ENCODE measurements at places on chromosomes 16 and 17.

DNA sequence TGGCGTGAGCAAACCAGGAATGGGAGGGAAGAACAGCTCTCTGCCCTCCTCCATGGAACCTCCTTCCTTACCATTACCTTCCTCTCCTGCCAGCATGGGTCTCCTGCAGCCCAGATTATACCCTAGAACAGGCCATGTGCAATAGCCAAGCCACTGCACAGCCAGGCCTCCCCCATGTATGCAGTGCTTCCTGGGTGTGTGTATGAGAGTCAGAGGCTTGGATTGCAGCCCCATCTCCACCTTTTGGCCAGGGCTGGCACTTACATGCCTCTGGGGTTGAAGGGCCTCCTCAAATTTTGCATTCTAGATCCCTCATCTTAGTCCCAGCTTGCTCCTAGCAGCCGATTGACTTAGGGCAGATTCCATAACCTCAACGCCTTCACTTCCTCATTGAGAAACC lies 133.7 kb downstream of the GSG1L start:
- no peak for DNase-seq

DNA sequence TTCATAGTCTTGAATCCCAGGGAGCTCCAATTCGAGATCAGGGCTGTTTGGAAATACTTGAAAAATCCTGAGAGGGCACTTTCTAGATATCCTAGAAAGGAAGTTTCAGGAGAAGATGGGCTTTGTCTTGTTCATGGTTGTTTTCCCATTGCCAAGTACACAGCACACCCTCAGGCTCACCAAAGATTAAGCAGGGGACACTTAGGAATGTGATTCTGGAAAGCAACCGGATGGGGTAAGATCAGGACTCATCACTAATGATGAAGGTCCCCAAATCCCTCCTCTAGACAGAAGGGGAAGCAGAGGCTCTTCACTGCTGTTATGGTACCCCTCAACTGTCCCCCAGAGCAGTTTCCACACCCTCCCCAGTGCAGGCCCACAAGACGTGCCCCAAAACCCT lies 40.7 kb downstream of the VAC14 start:
- DNase-seq = no peak

- no peak for DNase-seq
These were observed 51.2 kb upstream of the NKD1 start for GRCh38 chr16:50496990-50497389.

- no peak for DNase-seq
These were observed 5.9 kb downstream of the CCL7 start for GRCh38 chr17:34275881-34276280.

DNA sequence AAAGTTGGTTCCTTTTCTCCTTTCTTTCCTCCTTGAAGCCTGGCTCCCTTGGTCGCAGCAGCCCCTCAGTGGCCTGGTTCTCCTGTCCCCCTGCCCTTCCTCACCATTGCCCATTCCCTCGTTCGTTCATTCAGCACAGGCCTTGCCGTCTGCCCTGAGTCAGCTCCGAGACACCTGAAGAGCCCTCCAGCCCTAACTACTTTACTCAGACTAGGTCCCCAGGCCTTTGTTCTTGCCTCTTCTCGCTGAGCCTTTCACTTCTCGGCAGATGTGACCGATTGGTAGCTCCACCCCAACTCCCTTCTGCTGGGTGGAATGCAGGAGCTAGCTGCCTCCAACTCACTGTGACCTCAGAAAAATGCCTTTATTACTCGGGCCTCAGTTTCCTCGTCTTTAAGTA lies 7.0 kb upstream of the ADAM11 start:
- DNase-seq = no peak

- no peak for DNase-seq
These were observed 21.2 kb upstream of the BCAS3 start for GRCh38 chr17:60656499-60656898.

DNA sequence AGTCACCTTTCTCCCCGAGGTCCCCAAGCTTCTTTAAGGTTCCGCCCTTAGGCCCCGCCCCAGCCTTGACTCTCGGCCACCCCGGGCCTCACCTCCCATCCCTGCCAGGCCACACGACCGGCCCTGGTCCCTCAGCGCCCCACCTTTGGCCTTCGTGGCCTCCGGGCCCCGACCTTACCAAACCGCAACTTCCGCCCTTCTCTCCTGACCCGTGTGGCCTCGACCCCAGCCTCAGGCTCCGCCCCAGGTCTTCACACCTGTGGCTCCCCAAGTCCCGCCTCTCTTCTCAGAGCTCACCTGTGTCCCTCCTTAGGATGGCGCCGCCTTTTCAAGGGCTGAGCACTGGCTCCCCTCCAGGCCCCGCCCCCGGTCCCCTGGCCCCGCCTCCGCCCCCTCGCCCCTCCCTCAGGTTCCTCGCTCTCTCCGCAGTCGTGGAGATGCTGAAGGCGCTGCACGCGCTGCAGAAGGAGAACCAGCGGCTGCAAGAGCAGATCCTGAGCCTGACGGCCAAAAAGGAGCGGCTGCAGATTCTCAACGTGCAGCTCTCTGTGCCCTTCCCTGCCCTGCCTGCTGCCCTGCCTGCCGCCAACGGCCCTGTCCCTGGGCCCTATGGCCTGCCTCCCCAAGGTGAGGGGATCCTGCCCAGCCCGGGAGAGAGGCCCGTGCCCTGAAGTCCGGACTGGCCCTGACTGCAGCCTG lies 10.0 kb upstream of the CISD3 start:
- no peak for DNase-seq

DNA sequence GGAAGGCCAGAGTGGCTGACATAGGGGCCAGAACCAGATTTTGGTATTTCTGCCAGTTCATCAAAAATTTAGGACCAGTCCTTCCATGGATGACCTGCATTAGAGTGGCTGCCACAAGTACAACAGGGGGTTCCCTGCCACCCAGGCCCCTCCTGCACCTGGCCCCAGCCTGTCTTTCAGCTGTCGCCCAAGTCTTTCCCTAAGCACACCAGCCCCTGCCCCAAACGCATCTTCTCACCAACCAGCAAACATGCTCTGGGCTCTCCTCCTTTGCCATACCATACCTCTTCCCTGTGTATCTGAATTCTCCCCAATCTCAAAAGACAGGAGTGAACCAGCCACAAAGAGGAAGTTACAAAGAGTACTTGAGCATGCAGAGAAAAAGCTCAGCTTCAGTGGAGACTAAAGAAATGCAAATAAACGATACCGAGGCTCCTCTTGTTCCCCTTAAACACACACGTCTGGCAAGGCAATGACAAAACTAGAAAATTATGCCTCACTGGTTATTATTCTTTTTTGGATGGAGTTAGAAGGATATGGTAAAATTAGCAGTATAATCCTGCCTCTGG lies 130.6 kb downstream of the DYNLRB2 start:
- DNase-seq = no peak

GRCh38 chr17:74868251-74868907 lies 4.4 kb downstream of the FDXR start:
- peak; percentile 23 for DNase-seq

GRCh38 chr16:11992008-11992584 lies 15.6 kb downstream of the SNX29 start:
- DNase-seq = peak; percentile 44

- peak; percentile 20 for DNase-seq
These were observed 923 bp downstream of the GDPD3 start for GRCh38 chr16:30112197-30113030.

DNA sequence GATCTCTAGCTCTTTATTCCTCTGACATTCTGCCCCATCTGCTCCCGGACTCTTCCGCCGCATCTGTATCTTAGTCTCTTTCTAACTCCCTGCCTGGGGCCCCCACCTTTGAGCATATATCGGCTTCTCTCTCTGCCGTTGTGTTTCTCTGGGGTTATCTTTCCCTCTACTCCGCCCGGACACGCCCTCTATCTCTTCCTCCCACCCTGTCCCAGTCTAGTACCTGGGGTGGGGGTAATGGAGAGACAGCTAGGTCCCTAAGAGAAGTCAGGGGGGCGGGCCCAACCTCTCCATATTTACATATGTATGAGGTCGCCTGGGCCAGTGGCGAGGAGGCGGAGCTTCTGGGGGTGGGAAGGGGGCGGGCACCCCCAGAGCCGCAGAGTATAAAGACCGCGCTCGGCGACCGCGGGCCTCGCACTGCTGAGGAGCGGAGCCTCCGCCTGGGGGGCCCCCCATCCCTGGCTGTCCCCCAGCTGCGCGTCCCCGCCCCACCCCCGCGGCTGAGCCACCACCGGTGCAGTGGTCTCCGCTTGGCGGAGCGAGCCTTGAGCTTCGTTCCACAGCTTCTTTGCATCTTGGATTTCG lies at the start of gene ATP1B2:
ATP1B2 (plus strand) TSS at position 418 of the 588 bp plus-strand sequence. CDS start 593 bp downstream, outside the sequence.
- peak; percentile 97 for DNase-seq

DNA sequence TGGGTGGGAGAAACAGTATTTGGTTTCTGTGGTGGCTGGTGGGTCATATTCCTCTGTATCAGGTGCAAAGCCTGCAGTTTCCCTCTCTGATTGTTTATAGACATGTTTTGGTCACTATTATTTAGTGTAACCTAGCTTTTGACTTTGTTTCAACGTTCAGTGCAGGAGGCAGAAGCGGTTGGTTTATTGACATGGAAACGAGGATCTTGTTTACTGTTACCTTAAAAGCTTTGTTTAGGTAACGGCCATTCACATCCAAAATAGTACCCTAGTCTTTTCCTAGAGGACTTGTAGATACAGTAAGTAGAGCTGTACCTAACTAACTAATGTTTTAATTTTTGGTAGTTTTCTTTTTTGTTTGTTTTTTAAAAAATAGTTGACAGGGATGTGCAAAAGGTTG lies 3.5 kb downstream of the MSI2 start:
- DNase-seq = no peak

DNA sequence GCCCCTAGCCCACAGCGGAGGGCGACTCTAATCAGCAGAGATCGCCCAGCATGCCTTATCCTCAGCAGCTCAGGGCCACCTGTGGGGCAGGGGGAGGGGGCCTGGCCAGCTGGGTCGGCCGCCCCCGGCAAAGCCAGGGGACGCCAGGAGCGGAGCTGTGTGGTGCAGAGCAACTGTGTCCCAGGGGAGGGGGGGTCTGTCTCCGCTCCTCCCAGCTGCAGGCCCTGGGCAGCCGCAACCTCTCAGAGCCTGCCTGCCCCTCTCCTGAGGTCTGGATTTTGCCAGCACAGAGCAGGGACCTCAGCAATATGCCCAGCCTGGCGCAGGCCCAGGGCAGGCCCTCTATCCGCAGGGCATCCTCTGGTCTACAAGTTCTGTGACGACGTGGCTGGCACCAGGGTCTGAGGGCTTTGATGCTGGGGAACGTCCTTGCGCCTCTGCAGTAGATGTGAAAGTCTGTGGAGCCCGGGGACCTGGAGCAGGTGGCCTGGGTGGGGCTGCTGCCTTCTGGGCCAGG lies 36.5 kb upstream of the SLC38A10 start:
- no peak for DNase-seq

DNA sequence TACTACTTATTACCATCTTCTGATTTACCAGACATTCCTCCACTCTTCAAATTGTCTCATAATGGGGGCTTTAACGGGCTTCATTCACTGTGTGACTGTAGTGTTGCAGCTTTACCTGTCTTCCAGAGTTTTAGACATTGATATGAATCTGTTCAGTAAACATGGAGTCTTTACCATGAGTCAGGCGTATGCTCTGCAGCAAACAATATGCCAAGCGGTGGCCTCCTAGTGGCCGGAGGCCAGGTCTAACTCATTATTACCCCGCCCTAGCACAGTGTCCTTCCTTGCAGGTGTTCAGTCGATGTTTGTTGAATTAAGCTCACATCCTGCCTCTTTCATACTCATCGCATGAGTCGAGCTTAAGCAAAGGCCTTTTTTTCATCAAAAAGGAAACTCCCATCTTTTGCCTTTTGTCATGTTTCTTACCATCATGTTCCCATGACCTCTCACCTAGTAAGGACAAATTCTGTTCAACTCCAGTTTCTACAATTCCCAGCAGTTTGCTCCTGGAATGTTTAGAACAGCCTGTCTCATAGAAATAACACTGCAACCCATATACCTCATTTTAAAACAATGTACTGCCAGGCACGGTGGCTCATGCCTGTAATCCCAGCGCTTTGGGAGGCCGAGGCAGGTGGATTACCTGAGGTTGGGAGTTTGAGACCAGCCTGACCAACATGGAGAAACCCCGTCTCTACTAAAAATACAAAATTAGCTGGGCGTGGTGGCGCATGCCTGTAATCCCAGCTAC lies 39.4 kb downstream of the TUBD1 start:
- DNase-seq = no peak

DNA sequence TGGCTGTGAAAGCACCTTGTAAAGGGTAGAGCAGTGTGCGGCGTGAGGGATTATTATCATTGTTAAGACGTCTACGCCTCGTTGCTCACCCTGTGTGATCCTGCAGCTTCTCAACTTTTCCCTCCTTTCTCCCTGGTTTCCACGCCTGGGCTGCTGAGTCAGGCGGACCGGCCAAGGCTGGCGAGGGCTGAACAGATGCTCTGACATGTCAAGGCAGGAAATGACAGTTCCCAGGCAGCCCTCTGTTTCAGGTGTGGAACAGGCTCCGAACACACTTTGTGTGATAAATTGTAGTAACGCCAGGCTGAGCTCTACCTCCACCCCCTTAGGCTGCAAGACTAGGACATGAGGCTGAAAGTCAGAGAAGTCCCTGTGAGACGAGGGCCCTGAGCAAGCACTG lies 46.0 kb upstream of the TBX2 start:
- DNase-seq = no peak

DNA sequence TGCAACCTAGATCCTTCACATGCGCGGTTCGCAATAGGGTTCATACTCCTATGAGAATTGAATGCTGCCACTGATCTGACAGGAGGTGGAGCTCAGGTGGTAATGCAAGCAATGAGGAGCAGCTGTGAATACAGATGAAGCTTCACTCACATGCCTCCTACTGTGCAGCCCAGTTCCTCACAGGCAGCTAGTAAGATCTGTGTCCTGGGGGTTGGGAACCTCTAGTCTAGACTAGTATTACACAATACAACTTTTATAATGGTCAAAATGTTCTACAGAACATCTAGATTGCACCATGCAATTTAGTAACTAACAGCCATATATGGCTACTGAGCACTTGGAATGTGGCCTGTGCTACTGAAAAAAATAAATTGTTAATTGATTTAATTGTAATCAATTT lies 26.7 kb downstream of the ABCA5 start:
- peak; percentile 34 for DNase-seq

DNA sequence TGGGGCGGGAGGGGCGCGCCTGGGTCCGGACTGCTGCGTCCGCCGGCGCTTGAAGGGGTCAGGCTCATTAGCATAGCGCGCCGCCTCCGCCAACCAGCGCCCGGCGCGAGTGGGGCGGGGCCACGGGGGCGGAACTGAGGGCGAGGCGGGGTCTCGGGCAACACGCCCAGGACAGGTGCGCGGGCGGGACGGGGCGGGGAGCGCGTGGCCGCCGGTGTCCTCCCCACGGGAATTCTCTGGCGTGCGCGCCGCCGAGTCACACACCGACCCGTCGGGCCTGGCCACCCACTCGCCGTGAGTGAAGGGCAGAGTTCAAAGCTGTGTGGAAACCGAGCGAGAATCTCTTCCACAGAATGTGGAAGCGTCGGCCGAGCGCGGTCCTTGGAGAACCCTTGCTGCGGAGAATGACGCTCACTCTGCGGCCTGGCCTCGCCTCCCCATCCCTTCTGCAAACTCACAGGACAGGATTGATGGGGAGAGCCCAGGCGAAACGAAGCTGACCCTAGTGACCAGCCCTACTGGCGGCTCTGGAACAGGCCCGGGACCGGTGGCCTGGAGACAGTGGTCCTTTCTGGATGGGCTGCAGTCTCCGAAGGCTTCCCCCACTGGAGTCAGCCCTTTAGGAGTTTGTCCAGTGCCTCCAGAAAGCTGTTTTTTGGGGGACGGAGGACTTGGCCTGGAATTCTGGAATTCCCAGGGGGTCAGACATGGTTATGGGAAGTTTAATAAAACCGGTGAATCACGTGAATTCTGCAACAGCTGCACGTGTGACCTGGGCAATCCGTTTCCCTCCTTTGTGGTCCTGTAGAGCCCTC lies at the start of gene SNAI3:
SNAI3 (minus strand) TSS at position 69 of the 815 bp plus-strand sequence. CDS start 101 bp downstream, outside the sequence.
- DNase-seq = peak; percentile 92
